ENCODE measurements at places on chromosomes 7 and 10.

DNA sequence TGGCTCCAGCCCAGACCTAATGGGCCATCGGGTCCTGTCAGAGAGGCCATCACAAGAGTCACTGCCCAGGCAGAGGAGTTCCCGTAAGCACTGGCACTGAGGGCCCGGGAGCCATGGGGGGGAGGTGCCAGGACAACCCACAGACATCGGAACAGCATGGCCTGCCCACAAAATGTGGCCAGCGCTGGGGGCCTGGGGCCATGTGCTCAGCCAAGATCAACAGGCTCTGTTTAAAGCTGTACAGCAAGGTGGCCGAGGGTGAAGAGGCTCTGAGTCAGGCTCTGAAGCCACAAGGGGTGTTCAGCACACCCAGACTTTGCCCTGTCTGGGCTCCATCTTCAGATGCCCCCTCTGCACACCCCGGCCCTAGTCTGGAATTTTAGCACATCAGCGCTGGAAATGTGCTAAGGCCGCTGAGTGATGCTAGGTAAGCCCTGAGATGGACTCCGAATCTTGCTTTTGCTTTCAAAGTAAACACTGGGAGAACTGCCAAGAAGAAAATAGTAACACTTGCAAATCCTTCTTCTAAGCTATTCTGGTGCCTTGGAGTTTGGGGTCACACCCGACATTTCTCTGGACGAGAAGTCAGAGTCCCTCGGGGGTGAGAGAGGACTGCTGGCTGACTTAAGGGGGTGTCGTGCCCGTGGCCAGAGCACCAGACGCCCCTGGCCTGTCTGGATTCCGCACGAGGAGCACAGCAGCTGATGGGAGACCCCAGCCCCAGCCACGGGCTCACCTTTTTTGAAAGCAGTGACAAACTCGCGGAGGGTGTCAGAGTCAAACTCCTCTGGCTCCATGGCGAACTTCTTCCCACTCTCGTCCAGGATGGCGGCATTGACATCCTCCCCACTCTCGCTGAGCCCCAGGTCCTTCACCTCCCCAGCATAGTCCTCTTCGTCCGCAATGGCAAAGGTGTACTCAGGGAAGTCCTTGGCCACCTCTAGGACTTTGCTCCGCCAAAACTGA lies 23.6 kb downstream of the PDIA4 start:
- DNase-seq, result no peak

DNA sequence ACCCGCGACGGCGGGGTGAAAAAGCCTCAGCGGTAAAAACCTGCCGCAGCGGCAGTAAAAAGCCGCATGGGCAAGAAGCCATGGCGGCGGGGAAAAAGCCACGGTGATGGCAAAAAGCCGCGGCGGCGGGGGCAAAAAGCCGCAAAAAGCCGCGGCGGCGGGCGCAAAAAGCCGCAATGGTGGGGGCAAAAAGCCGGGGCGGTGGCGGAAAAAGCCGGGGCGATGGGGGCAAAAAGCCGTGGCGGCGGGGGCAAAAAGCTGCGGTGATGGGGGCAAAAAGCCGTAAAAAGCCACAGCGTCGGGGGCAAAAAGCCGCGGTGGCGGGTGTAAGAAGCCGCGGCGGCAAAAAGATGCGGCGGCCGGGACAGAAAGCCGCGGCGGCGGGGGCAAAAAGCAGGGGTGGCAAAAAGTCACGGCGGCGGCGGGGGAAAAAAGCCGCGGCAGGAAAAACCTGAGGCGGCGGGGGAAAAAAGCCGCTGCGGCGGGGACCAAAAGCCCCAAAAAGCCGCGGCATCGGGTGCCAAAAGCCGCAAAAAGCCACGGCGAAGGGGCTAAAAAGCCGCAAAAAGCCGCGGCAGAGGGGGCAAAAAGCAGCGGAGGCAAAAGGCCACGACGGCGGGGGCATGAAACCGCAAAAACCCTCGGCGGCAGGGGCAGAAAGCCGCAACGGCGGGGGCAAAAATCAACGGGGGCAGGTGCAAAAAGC lies 488.5 kb downstream of the ZNF33B start:
- DNase-seq, result no peak

DNA sequence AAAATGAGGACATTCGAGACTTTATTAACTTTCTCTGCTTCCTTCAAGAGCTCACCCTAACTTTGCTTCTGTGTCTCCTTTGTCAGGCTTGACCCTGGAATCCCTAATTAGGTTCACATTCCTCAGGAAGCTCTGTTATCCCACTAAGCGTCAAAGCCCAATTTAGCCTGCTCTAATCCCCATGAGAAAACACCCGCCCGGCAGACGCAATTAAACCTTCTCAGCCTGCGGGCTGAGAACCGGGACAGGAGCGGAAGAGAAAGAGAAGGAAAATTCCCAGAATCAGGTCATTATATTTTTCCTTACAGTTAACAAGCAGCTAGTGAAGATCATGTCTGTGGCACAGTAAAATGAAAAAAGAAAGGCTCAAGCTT lies 93.0 kb downstream of the TNS3 start:
- DNase-seq, result no peak

GRCh38 chr7:115635376-115635775 lies 395.2 kb downstream of the TFEC start:
- peak; percentile 32 for DNase-seq

GRCh38 chr10:64658528-64658927 lies 1137.3 kb downstream of the REEP3 start:
- no peak for DNase-seq

DNA sequence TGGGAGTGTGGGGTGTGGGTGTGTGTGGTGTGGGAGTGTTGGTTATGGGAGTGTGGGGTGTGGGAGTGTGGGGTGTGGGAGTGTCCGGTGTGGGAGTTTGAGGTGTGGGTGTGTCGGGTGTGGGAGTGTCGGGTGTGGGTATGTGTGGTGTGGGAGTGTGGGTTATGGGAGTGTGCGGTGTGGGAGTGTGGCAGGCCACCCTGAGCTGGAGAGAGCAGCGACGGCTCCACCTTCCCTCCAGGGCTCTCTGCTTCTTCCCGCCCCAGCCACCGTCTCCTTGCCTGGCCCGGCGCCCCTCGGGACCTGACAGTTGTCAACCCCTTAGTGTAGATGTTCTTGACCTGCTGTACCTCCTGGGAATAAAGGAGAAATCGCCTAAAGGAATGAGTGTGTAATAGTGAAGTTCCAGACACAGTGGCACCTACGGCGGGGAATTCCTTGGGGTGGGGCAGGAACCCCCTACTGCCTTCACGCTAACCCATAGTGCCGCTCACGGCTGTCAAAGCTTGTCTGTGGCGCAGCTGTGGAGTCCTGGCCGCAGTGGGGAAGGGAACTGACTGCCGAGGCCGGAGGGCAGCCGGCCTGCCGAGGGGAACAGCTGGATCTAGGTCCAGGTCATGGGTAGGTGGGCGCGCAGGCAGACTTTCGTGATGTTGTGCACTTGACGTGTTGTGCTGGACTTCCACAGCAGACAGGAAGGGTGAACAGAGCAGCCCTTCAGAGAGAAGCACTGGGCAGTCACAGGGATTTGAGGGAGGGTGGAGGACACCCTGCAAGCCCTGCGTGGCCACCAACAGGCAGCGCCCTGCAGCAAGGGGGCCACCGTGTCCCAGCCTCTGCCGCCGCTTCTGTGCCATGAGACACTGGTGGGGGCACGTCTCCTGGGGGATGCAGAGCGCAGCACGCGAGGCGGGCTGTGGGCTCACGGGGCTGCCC lies 49.0 kb upstream of the EN2 start:
- DNase-seq, result no peak

GRCh38 chr7:48426331-48426965 lies 255.2 kb downstream of the ABCA13 start:
- DNase-seq, result no peak

- DNase-seq, result no peak
Measured at GRCh38 chr10:5014936-5015335, 11.3 kb upstream of the AKR1C2 start.

DNA sequence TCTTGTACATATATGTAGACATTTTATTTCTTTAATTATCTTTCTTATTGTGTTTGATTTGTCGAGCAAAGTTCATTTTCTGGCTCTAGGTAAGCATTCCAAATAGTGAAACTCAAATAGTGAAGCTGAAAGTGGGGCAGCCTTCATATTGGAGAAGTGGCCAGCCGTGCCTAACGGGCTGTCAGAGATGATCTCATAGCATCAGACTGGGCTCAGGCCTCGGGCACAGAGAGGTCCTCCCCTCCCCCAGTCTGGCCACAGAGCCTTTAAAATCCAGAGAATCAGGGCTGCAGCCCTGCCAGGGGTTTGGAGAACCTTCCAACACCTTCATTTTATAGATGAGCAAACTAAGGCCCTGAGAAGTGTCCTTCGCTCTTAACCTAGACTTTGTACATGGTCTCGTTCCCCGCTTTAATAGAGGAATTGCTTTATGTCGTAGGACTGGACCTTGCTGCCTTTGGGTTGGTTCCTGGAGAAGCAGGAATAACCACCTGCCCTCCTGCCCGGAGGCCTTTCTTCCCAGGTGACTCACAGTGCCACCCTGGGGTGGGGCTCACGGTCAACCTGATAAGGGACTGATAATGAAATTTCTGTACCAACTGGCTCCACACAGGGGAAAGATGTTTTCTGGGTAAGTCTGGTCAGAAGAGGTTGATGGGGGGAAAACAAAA lies 7.3 kb downstream of the TSPAN15 start:
- DNase-seq, result no peak

DNA sequence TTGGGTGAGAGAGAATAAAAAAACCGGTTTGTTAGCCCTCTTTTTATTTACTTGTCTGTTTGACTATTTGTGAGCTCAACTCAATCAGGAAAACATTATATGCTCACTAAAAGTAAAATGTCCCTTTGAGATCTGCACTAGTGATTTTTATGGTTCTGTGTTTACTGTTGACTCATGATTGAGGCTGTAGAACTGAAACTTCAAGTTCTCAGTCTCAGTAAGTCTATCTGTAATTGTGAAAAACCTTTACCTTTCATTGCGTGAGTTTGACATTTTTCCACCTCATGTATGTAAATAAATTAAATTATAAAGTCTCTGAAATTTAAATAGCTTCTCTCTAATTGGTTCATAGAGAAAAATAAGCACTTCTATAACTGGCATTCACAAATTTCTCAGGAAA lies 17.0 kb upstream of the CASD1 start:
- DNase-seq, result no peak

- no peak for DNase-seq
Measured at GRCh38 chr7:29091715-29092114, 54.6 kb downstream of the CPVL start.

GRCh38 chr10:98374217-98374985 lies 40.6 kb downstream of the PYROXD2 start:
- peak; percentile 59 for DNase-seq

GRCh38 chr7:65953001-65953720 lies 28.9 kb downstream of the GUSB start:
- no peak for DNase-seq

GRCh38 chr7:155603205-155603857 lies 41.1 kb upstream of the RBM33 start:
- DNase-seq, result no peak

Measured in fibroblast of the aortic adventitia (primary cell).